SK-MEL-5 (cell line): ENCODE measurements at places on chromosomes 2 and 18.

GRCh38 chr2:132589111-132589830 is 80.7 kb downstream of the LYPD1 start:
- DNase-seq: no peak

- DNase-seq: no peak
Observed at GRCh38 chr2:223972656-223973102, 15.4 kb downstream of the MRPL44 start.

DNA sequence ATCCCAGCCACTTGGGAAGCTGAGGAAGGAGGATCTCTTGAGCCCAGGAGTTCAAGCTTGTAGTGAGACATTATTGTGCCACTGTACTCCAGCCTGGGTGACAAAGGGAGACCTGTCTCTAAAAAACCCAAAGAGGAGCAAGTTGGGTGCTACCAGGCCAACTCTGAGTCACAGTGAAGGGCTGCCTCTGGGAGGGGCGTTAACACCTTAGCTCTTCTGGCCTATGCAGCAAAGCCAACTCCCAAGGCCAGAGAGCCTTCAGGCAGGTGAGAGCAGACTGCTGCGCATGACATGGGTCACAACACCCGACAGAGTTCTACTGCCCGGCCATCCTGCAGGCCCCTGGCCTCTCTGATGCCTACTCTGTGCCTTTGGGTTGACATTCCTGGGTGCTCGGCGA is 32.6 kb upstream of the ATG16L1 start:
- no peak for DNase-seq

GRCh38 chr2:204313256-204313655 is 232.0 kb upstream of the PARD3B start:
- DNase-seq: no peak

DNA sequence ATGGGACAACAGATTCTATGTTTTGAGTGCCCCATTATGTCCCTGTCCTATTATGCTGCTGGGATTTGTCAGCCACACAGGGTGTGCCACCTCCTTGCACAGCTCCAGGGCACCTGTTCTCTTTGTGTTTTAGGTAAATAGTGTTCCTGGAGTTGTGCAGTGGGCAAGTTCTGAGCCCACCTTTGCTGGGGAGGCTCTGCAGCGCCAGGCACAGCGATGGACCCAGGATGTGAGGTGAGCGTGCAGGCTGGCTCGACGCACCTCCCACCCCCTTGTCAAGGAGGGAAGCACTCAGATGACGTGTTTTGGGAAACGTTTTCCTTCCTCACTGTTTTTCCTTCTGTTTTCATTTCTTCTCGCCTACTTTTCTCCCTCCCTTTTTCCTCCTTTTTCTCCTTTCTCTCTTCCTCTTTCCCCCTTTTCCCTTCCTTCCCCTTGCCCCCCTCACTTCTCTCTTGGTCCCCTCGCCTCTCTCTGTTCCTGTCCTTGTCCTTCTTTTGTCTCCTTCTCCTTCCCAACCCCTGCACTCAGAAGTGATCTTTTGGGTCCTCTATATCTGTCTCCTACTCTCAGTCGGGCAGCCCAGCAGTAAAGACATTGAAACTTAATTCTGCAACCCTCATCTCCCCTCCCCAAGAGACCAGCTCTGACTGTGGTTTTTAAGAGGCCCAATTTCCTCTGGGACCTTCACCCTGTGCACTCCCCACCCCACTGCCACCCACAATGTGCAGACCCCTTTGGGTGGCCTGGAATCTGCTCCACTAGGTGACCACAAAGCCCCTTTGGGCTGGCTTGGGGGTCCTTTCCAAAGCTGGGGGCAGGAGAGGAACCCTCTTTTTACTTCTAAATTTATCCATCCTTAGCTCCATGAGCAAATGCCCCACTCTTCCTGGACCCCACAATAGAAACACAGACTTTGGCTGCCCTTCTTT is 104.0 kb downstream of the MCFD2 start:
- no peak for DNase-seq

GRCh38 chr2:213016166-213016983 is 135.0 kb downstream of the IKZF2 start:
- no peak for DNase-seq

DNA sequence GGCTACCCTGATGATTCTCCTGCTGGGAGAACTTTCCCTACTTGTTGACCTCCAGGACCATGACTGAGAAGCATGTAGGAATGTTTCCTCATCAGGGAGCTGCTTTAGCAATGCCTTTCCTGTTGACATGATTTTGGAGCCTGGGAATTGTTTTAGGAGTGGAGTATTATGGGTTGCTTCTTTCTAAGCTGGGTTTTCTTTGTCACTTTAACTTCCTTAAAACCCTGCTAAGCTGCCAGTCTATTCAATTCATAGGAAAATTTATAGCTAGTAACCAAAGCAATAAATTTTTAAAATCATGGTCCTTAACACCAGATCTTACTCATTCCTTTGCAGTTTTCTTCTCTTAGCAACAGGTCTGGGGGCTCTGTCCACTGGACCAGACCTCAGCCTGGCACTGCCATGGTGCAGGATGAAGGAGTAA is 125.6 kb upstream of the TACR1 start:
- no peak for DNase-seq

GRCh38 chr2:159735648-159736047 is 23.3 kb downstream of the MARCHF7 start:
- no peak for DNase-seq

DNA sequence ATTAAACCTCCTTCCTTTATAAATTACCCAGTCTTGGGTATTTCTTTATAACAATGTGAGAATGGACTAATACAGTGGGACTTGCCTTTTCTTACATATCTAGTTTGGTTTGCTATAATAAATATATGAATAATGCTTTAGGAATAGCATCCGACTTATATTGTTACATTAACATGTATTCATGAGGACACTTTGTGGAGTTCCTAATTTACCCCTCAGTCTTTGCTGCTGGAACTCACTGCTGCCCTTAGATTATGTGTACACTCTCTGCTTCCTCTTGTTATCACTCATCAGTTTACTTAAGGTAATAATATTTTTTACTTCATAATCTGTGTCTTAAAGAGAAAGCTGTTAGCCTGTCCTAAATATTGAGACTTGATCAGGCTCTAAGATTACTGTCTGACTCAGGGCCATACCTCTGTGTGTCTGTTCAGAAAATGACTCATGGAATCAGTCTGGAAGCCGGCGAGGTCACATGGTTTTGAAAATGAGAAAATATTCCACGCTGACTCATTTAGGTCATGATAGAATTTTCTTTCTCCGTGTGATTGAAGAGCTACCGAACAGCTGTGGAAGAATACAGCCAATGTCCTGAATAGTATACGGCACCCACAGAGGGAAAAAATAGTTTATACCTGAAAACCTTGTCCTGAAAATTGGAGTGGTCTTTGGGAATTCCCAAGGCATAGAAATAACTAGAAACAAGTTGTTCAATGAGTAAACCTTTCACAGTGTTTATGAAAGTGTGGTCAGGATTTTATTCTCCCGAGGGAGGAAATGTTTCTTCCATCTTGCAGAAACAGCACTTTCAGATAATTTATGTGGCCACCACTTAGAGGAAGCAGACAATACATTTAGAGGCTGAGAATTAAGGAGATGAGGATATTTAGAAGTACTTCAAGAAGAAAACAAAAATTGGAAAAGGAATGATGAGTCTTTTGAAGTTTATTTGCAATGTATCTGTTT is 156.4 kb downstream of the DSEL start:
- DNase-seq: peak; percentile 86

GRCh38 chr2:156158808-156159207 is 173.7 kb downstream of the NR4A2 start:
- no peak for DNase-seq

- peak; percentile 63 for DNase-seq
Observed at GRCh38 chr2:72917138-72917876, at the start of gene EMX1. EMX1 (plus strand) TSS chr2:72917519; CDS start chr2:72917853, 334 bp downstream.

- DNase-seq: peak; percentile 29
Observed at GRCh38 chr18:46916551-46917107, 678 bp downstream of the PIAS2 start.

GRCh38 chr2:207483066-207483465 is 46.7 kb upstream of the CREB1 start:
- DNase-seq: no peak

DNA sequence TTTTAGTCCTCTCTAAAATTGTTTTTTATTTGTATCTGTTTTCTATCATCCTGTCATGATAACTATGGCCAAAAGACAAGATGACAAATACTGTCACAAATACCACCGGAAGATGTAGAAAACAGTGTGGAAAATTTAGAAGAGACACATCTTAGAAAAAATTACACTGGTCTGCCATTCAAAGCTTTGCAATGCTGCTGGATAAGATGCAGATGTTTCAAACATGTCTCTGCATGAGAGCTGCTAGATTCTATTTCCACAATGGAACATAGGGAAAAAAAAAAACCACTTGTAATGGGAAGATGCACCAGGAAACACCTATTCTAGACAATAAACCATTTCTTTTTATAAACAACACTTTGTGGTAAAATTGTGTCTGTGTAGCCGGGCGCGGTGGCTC is 5.8 kb upstream of the TAF1B start:
- no peak for DNase-seq

DNA sequence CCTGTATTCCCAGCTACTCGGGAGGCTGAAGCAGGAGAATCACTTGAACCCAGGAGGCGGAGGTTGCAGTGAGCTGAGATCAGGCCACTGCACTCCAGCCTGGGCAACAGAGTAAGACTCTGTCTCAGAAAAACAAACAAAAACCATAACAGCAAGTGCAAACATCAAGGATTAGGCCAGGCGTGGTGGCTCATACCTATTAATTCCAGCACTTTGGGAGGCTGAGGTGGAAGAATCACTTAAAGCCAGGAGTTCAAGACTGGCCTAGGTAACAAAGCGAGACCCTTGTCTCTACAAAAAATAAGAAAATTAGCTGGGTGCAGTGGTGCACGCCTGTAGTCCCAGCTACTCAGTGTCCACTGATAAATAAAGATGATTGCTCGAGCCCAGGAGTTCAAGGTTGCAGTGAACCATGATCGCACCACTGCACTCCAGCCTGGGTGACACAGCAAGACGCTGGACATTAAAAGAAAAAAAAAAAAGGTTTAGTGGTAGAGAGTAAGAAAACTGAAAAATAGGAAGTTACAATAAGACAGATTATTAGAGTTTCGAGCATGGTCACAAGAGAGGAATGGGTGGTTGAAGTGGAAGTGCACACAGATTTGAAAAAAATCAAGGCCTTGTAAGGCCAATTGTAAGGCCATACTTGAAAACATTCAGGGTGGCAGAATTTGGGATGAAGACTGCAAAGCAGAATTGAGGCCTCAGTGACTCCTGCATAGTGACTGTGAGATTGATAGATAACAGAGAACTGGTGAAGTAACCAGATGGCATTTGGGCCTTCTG is 6.4 kb upstream of the KCMF1 start:
- DNase-seq: no peak

GRCh38 chr18:10476338-10476791 is 21.9 kb downstream of the APCDD1 start:
- DNase-seq: no peak

DNA sequence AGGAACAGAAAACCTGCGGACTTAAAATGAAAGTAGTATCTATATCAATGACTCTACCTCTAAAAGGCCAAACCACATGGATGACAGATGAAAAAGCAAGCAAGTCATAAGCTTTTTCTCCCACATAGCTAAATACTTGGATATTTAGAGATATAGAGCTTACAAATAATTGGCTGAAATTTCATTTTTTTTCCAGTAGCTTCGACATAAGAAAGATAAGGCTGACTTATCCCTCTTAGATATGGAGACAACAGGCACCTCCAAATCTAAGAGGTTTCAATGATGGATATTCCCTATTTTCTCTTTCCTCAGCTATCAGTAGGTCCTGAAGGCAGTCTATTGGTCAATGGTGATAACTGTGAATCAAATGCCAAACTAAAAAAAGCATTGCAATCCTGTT is 460.3 kb downstream of the MEIS1 start:
- DNase-seq: no peak

DNA sequence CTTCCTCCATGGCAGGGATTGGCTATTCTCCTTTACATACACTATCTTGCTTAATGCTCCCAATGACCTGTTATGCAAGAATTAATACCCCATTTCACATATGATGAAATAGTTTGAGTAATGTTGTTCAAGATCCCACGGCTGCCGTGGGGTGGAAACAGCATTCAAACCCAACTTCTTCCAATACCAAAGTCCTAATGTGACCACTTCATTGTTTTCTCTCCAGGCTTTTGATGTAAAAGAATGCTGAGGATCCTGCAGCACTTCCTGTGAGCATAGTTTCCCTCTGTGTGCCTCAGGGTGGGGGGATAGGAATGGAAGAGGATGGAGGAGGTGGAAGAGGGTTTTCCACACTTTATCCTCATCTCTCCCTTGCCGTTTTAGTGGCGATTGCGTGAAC is 199.4 kb downstream of the IRS1 start:
- no peak for DNase-seq

DNA sequence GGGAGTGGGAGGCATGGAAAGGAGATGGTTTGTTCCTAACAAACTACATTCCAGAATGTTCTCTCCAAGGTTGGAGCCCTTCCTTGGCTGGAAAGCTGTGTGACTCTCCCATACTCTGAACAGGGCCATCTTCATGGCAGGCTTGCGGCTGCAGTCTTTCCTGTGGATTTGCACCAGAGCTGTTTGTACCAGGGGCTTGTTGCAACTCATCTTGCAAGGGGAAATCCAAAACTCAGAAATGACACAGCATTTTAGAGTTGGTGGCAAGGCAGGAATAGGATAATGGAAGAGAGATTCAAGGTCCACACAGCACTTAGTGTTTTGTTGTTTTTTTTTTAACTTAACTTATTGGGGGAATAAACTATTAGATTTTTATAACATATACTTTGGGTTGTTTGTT is 73.7 kb upstream of the ZNF516 start:
- DNase-seq: no peak

DNA sequence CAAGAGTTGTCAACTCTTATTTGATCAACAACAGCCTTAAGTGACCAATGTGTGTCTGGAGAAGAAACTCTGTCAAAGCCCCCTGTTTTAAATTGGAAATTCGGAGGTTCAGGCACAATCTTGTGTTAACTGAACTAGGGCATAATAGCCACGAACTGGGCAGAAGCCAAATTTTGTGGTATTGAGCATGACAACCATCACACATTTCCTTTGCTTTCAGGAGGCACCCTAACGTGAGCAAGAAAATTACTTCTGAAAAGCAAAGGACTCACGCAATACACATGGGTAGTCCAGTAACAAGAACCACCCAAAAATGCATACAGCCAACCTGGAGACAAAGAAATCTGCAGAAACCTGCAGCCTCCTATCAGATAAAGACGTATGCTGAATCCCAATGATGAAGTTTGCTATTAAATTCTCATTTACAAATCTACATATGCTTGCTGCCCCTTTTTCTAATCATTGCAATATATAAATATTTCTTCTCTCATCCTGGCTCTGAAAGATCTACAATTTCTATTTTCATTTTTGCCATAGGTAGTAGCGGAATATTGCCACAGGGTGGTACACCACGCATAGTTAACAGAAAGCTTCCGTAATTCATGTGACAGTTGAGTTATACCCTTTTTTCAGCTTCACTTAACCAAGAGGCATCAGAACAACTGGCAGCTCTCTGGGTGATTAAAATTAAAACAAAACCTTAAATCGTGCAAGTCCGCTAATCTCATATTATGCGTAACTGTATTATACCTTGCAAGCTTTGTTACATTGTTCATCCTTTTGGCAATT is 495.8 kb downstream of the NRXN1 start:
- peak; percentile 68 for DNase-seq
